ENCODE measurements at places on chromosomes 12 and 14. TPM values are rescaled to one million over a fixed set of nuclear protein-coding genes. Genes with fewer than 3 reads are reported as not detected.

The INHBC gene
- total RNA-seq = not detected

The FGF23 gene
- total RNA-seq = not detected

The CDCA3 gene
- 3.5 TPM for total RNA-seq

The SLC5A8 gene
- total RNA-seq = not detected

The CLEC4D gene
- total RNA-seq = not detected

The KLRC2 gene
- not detected for total RNA-seq

The NIN gene
- 28.0 TPM for total RNA-seq

The AQP5 gene
- total RNA-seq = 0.52 TPM

The HHIPL1 gene
- 24.1 TPM for total RNA-seq

The LIN7A gene
- 4.1 TPM for total RNA-seq

The AQP6 gene
- 0.20 TPM for total RNA-seq

The B4GALNT1 gene
- 14.5 TPM for total RNA-seq

The RAB15 gene
- total RNA-seq = 5.2 TPM

The GZMH gene
- total RNA-seq = not detected

The LHX5 gene
- not detected for total RNA-seq

The C12orf42 gene
- total RNA-seq = not detected

The ATL1 gene
- 4.0 TPM for total RNA-seq

The RNASE7 gene
- not detected for total RNA-seq

The LEMD3 gene
- 21.8 TPM for total RNA-seq

The FAM181A gene
- total RNA-seq = not detected

The PMEL gene
- 0.65 TPM for total RNA-seq

The A2M gene
- total RNA-seq = 4.2 TPM

The SRGAP1 gene
- 17.6 TPM for total RNA-seq

The ADAM20 gene
- total RNA-seq = 2.4 TPM
